ENCODE measurements at places on chromosomes 4 and X. TPM values are rescaled to one million over a fixed set of nuclear protein-coding genes. Genes with fewer than 3 reads are reported as not detected.

FAM120C gene
- 10.1 TPM for total RNA-seq

- H3K4me3 ChIP-seq = no peak overlapping the region
- no peaks in the 10 kb centered on the region for H3K36me3 ChIP-seq
- peaks cover 3% of the 10 kb centered on the region for H3K4me1 ChIP-seq
Measured at GRCh38 chr4:186687265-186687664, 36.4 kb downstream of the FAT1 start.

NIPAL1 gene
- 0.81 TPM for total RNA-seq

DNA sequence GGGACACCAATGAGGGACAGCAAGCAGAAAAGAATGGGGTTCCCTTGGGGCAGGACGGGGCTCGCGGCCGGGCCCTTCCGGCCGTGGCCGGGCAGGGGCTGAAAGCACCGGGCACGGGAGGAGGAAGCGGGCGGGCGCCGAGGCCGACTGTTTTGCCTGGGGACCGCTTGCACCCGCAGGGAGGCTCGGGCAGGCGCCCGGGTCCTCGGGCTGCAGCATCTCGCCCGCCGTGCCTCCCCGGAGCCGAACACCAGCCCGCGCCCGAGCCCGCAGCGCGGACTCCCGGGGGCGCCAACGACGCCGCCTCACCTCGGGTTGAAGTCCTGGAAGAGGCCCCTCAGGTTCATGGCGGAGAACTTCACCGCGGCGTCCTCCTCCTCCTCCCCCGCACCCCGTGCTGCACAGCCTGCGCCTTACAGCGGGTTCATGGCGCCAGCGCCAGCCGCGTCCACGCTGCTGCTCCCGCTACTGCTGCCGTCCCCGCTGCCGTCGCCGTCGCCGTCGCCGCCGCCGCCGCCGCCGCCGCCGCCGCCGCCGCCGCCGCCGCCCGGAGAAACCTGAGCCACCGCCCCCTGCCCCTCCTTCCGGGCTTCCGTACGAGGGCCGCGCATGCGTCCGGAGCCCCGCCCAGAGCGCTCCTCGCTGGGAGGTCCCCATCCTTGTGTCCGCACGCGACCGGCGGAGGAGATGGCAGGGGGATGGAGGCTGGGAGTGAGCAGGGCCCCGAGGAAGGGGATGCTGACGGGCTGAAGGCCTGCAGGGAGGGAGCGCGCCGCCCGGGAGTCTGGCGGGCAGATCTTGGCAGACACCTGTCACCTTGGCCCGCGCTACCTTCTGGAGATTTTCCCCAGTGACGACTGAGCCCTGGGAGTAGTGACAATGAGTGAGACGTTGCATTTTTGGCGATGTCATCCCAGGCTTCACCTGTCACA is at the start of gene TMEM185A:
TMEM185A (minus strand) TSS at position 559 of the 932 bp plus-strand sequence; CDS start at position 347, 212 bp downstream.
- no peaks in the 10 kb centered on the region for H3K27me3 ChIP-seq

DNA sequence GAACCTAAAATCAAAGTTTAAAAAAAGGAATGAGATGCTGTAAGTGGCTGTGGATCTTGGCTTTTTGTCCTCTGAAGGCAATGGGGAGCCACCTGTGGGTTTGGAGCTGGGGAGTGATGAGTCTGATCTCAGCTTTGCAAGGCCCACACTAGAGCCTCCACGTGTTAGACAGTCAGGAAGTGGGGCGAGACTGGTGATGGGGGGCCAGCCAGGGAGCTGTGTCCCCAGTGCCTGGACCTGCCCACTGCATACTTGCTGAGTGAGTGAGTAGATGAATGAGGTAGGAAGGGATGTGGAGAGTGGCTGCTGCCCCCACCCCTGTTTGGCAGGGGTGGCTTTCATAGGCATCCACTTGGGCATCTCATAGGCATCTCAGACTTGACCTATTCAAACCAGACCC is 84.0 kb downstream of the NHSL2 start:
- H3K36me3 ChIP-seq = no peaks in the 10 kb centered on the region
- DNase-seq = no peak
- H3K4me1 ChIP-seq = no peaks in the 10 kb centered on the region
- H3K4me3 ChIP-seq = no peak overlapping the region

- H3K4me3 ChIP-seq = no peak overlapping the region
- H3K36me3 ChIP-seq = no peaks in the 10 kb centered on the region
- H3K27ac ChIP-seq = no peak overlapping the region
- H3K27me3 ChIP-seq = no peaks in the 10 kb centered on the region
- no peaks in the 10 kb centered on the region for H3K4me1 ChIP-seq
Measured at GRCh38 chr4:115121351-115122043, 8.1 kb upstream of the NDST4 start.

- H3K27me3 ChIP-seq = no peaks in the 10 kb centered on the region
- H3K4me1 ChIP-seq = no peaks in the 10 kb centered on the region
- H3K4me3 ChIP-seq = no peak overlapping the region
- H3K27ac ChIP-seq = no peak overlapping the region
- DNase-seq = no peak
Measured at GRCh38 chr4:94726524-94727123, 31.1 kb upstream of the BMPR1B start.

GRCh38 chr4:23371533-23371932 is 518.3 kb downstream of the PPARGC1A start:
- H3K36me3 ChIP-seq = no peaks in the 10 kb centered on the region
- H3K4me3 ChIP-seq = no peak overlapping the region
- H3K4me1 ChIP-seq = no peaks in the 10 kb centered on the region
- no peak overlapping the region for H3K27ac ChIP-seq
- no peaks in the 10 kb centered on the region for H3K27me3 ChIP-seq

NDNF gene
- total RNA-seq = 3.7 TPM

DNA sequence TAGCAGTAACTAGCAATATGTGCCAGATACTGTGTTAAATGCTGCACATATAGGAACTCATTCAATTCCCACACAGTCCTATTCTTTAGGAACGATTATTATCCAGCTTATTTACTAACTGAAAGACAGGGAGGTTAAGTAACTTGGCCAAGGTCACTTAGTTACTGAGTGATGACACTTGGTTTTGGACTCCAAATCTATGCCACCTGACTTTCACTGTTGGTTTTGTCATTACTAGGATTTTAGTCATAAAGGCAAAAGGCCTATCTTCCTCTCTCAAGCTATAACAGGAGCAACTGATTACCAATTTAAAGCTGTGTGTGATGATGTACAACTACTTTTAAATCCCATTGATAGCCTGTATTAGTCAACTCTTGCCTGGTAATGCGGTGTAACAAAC is 138.9 kb upstream of the STX18 start:
- no peaks in the 10 kb centered on the region for H3K36me3 ChIP-seq
- no peaks in the 10 kb centered on the region for H3K27me3 ChIP-seq
- DNase-seq = no peak

IL3RA gene
- 6.3 TPM for total RNA-seq

DNA sequence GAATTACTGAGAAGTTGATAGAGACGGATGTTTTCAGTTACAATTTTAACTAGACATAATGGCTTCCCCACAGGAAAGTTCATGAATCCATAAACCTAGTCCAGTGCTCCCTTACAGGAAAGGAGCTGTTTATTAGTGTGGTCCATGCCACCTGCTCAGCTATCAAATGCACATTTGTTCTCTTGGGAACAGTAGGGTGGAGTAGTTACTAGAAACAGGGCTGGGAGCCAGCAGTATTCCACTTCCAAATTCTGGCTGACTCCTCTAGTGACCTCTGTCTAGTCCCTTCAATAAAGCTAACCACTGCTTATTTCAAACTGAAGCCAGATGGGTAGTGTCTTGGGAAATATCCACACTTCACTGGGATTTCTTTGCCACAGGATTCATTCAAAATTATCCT is 88.4 kb upstream of the TLL1 start:
- DNase-seq = no peak
- peaks cover 1% of the 10 kb centered on the region for H3K27me3 ChIP-seq
- H3K36me3 ChIP-seq = no peaks in the 10 kb centered on the region
- no peak overlapping the region for H3K4me3 ChIP-seq
- H3K27ac ChIP-seq = no peak overlapping the region
- peaks cover 2% of the 10 kb centered on the region for H3K4me1 ChIP-seq

GRCh38 chrX:129843459-129844306 is at the start of gene ZDHHC9:
ZDHHC9 (minus strand) TSS chrX:129843886; CDS start chrX:129841945, 1,941 bp downstream.
- peak within 1 kb of the TSS; percentile 49 for H3K4me3 ChIP-seq
- no peaks in the 10 kb centered on the region for H3K27me3 ChIP-seq
- H3K27ac ChIP-seq = no peak within 1 kb of the TSS
- DNase-seq = peak; percentile 95
- no peaks in the 10 kb centered on the region for H3K36me3 ChIP-seq
- H3K4me1 ChIP-seq = no peaks in the 10 kb centered on the region

MUC7 gene
- not detected for total RNA-seq

GRCh38 chr4:154329268-154329868 is 162.2 kb downstream of the DCHS2 start:
- H3K4me3 ChIP-seq = no peak overlapping the region
- H3K36me3 ChIP-seq = no peaks in the 10 kb centered on the region
- H3K27me3 ChIP-seq = no peaks in the 10 kb centered on the region
- H3K27ac ChIP-seq = no peak overlapping the region
- no peaks in the 10 kb centered on the region for H3K4me1 ChIP-seq
- no peak for DNase-seq

BMX gene
- total RNA-seq = 3.8 TPM

DNA sequence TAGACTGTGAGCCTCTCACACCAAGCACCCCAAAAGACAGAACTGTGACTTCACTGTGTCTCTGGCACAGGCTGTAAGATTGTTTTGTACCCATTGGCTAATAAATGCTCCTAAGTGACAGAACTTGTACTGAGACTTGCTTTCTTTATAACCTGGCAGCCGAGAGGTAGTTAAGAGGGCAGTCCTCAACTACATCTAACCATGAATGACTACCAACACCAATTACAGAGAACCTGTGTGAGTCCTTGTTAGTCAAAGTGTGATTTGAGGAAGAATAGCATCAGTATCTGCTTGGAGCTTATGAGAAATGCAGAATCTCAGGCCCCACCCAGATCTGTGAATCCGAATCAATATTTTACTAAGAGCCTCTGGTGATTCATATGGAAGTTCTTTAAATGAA is 154.0 kb upstream of the FTHL17 start:
- no peaks in the 10 kb centered on the region for H3K36me3 ChIP-seq
- no peak overlapping the region for H3K4me3 ChIP-seq
- H3K27ac ChIP-seq = no peak overlapping the region
- no peaks in the 10 kb centered on the region for H3K27me3 ChIP-seq
- no peaks in the 10 kb centered on the region for H3K4me1 ChIP-seq

PABPC5 gene
- 2.5 TPM for total RNA-seq

- H3K4me3 ChIP-seq = no peak overlapping the region
- H3K4me1 ChIP-seq = no peaks in the 10 kb centered on the region
Measured at GRCh38 chr4:147693218-147693617, 9.3 kb upstream of the PRMT9 start.

RAB33B gene
- 14.9 TPM for total RNA-seq

AFF2 gene
- total RNA-seq = 2.1 TPM

- no peak overlapping the region for H3K4me3 ChIP-seq
- DNase-seq = no peak
- no peaks in the 10 kb centered on the region for H3K27me3 ChIP-seq
- no peak overlapping the region for H3K27ac ChIP-seq
- H3K4me1 ChIP-seq = no peaks in the 10 kb centered on the region
- no peaks in the 10 kb centered on the region for H3K36me3 ChIP-seq
Measured at GRCh38 chr4:176746846-176747245, 45.9 kb downstream of the VEGFC start.

DNA sequence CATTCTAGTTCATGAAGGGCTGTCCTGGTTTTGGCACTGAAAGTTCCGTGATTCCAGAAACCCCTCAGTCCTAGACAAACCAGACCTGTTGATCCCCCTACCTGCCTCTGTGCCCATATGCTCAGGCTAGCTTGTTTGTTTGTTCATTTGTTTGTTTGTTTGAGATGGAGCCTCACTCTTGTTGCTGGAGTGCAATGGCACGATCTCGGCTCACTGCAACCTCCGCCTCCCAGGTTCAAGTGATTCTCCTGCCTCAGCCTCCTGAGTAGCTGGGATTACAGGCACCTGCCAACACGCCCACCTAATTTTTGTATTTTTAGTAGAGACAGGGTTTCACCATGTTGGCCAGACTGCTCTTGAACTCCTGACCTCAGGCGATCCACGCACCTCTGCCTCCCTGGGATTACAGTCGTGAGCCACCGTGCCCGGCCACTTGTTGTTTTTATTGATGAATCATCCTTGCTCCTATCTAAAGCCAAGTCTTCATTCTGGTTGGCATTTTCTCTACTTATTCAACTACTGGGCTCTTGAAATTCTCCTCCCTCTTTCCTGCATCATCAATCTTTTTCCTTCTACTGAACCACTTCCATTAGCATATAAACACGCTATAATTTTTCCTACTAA is 86.3 kb upstream of the BMP2K start:
- H3K4me1 ChIP-seq = no peaks in the 10 kb centered on the region
- no peaks in the 10 kb centered on the region for H3K27me3 ChIP-seq
- DNase-seq = no peak
- no peaks in the 10 kb centered on the region for H3K36me3 ChIP-seq

- H3K4me1 ChIP-seq = no peaks in the 10 kb centered on the region
- no peak overlapping the region for H3K27ac ChIP-seq
- no peaks in the 10 kb centered on the region for H3K36me3 ChIP-seq
- H3K27me3 ChIP-seq = no peaks in the 10 kb centered on the region
- no peak overlapping the region for H3K4me3 ChIP-seq
Measured at GRCh38 chr4:150056569-150056968, 21.7 kb upstream of the DCLK2 start.

DNA sequence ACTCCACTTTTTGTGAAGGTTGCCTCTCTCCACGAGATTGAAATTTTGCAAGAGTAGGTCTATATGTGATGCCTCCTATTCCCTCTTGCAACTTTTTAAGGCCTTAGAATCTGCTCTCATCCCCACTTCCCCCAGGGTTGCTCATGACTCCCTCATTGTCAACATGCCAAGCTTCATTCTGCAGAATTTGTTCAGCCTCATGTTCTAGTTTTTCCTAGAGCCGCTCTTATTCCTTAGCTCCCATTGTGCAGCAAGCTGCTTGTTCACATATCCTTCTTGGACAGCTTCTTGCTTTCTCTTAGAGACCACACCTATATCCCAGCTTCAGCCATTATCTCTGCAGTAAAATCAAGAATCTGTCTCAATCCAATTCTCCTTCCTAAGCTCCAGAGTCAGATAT is 82.4 kb downstream of the CNGA2 start:
- no peak for DNase-seq
- no peak overlapping the region for H3K27ac ChIP-seq
- no peaks in the 10 kb centered on the region for H3K4me1 ChIP-seq
- no peaks in the 10 kb centered on the region for H3K36me3 ChIP-seq
- no peak overlapping the region for H3K4me3 ChIP-seq
- H3K27me3 ChIP-seq = no peaks in the 10 kb centered on the region

- no peak for DNase-seq
- H3K4me3 ChIP-seq = no peak overlapping the region
- H3K4me1 ChIP-seq = peaks cover 2% of the 10 kb centered on the region
Measured at GRCh38 chrX:101383679-101384205, 2.2 kb downstream of the BTK start.

DNA sequence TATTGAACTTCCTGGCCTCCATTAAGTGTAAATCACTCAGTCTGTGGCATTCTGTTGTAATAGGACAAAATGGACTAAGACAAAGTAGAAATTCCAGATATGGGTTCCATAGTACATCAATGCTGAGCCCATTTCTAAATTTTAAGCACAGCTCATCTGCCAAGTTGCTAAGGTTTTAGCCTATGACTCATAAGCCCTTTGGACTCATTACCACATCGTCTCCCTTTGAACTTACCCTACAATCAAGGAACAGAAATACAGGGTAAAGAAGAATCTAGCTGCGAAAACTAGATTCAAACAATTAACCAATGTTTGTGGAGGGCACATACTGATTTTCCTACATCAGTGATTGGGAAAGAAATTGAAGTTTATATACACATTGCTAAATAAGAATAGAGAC is 31.8 kb downstream of the NAA11 start:
- no peak for DNase-seq
- H3K4me3 ChIP-seq = no peak overlapping the region
- H3K36me3 ChIP-seq = no peaks in the 10 kb centered on the region
- no peak overlapping the region for H3K27ac ChIP-seq
- H3K27me3 ChIP-seq = no peaks in the 10 kb centered on the region

GRCh38 chr4:1547131-1547855 is 136.8 kb downstream of the FAM53A start:
- DNase-seq = no peak
- H3K4me1 ChIP-seq = no peaks in the 10 kb centered on the region
- no peaks in the 10 kb centered on the region for H3K27me3 ChIP-seq
- no peaks in the 10 kb centered on the region for H3K36me3 ChIP-seq
- H3K27ac ChIP-seq = no peak overlapping the region
- H3K4me3 ChIP-seq = no peak overlapping the region
